Activated CD8-positive, alpha-beta T cell treated with anti-CD3 and anti-CD28 coated beads for 36 hours (primary cell): ENCODE measurements at places on chromosomes 1 and 21. TPM values are rescaled to one million over a fixed set of nuclear protein-coding genes. Genes with fewer than 3 reads are reported as not detected.
A peak's percentile ranks its signal among the peaks of the same experiment; 100 is the strongest.

The CYP4X1 gene
- not detected for total RNA-seq

The FCGR2B gene
- not detected for total RNA-seq

The HFM1 gene
- 0.47 TPM for total RNA-seq

The PTCH2 gene
- total RNA-seq, result 0.97 TPM

The GBP1 gene
- total RNA-seq, result 71.5 TPM

The HIVEP3 gene
- total RNA-seq, result 18.6 TPM

DNA sequence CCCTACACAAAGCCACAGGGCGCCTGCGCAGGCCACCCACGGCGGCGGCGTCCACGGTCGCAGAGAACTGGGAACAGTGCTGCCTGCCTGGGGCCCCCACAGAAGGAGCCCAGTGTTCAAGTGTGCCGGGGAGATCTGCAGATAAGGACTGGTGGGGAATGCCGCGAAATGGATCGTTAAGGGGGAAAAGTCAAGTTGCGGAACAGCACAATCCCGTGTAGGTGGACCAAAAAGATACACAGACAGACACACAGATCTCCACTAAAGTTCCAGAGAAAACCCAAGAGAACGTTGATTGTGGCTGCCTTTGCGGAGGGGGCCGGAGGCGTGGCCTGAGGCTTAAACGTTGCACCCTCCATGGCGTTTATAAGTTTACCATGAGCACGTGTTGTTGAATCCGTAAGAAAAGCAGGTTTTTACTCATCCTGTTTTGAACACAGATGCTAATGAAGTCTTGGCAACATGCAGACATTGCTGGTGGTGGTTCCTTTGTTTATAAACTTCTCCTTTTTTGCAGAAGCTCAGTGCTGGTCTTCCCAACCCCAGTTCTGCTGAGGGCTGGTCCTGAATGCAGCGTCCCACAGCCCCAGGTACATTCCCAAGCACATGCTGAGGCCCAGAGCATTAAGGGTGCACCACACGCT lies 4.1 kb downstream of the SPATC1L start:
- no peak for DNase-seq

- peak; percentile 12 for DNase-seq
These were observed 102.4 kb upstream of the SERBP1 start for GRCh38 chr1:67532452-67533216.

- no peak for DNase-seq
These were observed 62.8 kb upstream of the PRRC2C start for GRCh38 chr1:171422511-171422910.

DNA sequence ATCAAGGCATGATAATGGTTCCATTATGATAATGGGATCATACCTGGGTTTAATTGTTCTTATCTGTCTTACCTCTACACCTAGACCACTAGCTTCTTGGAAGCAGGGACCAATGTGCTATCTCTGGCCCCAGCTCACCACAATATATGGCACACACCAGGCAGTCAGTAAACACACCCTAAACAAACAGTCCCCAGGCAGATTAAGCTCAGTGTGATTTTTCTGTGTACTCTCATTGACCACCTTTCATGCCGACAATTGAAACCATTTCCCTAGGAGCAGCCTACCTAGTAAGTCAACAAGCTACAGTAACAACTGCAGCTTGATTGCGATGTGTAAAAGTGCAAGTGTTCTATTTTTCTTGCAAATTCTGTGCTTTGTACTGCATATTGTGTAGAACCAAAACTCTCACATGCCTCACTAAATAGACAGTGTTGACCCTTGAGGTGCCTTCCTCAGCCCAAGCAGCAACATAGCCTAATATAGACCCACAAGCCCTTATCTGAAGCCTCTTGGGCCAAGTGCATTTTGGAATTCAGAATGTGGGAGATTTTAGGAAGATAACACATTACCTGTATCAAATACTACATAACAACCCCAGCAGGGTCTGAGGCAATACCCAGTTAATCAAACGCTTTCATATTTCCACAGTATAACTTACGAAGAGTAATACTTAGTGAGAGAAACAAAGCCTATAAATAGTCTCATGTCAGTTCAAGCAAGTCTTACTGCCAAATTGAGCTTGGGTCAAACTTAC lies 32.0 kb downstream of the INPP5B start:
- DNase-seq, result no peak

DNA sequence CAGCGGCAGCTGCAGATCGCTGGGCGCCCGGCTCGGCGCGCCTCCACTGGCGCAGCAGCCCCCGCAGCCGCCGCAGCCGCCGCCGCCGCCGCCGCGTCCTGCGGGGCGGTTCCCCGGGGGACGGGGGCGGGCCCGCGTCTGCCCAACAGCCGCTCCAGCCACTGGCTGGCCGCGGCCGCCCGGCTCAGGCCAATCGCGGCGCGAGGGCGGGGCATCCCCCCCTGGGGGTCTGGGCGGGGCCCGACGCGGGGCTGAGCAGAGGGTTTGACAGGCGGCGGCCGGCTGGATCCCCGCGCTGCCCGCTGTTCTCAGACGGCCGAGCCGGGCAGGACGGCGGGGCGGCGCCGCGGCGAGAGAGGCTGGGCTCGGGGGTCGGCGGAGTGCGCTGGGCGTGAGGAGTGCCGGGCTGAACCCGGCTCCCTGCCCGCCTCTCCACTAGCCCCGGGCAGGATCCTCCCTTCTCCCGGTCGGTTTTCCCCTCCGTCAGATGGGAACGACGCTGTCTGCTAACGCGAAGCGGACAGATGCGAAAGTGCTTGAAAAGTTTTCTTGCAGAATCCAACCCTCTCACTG lies at the start of gene GLIS1:
Gene GLIS1 (minus strand): TSS at position 56 of the 573 bp plus-strand sequence. CDS start 1,100 bp downstream, outside the sequence.
- peak; percentile 61 for DNase-seq

- DNase-seq, result no peak
These were observed 2.4 kb downstream of the BTG2 start for GRCh38 chr1:203307641-203308126.

DNA sequence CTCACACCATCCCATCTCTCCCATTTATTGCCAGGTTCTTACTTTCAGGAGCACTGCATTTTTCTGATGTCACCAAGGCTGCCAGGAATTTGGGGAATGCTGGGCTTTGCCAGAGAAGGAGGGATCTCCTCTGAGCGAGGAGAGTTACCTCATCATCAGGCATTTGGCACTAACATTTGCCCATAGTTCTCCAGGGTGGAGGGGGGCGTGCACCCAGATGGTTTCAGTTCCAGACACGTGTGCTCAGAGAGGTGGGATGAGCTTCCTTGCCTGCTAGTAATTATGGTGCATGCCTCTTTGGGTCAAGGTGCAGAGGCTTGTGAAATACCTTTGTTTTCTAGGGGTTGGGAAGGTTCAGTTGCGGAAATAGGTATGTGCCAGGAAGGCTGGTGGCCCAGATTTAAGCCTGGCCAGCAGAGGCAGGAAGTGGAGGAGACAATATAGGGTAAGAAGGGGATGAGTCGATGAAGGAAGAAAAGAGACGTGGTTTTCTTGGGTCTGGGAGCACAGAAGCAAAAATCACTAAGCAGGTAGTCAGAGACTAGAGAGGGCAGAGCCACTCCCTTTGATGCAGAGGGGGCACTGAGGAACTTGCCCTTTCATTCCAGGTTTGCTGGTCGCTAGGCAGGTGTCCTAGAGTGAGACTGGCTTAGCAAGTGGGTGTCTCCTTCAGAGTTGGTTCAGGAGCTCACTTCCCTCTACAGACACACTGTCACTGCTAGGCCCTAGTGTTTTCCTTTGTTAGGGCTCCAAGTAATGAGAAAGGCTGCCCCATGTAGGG lies 7.2 kb downstream of the TUFT1 start:
- DNase-seq, result no peak

DNA sequence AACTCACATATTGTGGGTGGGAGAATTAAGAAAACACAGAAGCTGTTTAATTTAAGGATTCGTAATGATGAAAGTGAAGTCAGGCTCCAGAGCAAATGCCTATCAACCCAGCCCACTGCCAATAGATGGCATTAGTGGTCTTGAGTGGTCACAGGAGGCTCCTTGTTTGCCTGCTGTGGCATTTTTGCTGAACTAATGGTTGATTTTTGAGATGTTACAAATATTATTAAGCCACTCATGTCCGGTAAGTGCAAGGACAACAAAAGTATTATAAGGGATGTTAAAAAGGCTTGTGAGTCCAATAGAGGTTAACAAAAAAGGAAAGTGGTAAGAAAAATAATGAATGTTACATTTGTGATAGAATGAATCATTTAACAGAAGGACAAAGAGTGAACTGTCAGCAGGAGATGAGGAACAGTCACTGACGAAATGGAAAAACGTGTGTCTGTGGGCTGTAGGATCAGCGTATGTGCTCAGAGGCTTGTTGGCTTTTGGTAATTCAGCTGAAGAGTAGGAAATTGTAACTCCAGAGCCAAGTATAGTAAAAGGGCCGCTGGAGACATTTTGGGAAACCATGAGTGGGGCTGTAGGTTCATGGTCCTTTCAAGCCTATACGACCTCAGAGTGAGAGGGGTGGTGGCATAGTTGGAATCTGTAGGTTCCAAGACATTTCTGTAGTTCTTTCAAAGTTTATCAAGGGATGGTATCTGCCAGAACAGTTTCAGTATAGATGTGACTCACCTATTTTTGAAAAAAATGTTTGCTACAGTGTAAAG lies 11.2 kb downstream of the SFT2D2 start:
- peak; percentile 43 for DNase-seq

GRCh38 chr21:46517361-46517760 lies 58.7 kb downstream of the DIP2A start:
- DNase-seq, result no peak

GRCh38 chr1:155920717-155921116 lies 9.6 kb upstream of the RIT1 start:
- DNase-seq, result no peak

GRCh38 chr1:47189844-47190508 lies at the start of gene PDZK1IP1:
Gene PDZK1IP1 (minus strand): TSS chr1:47190036. CDS start chr1:47189932, 104 bp downstream.
- no peak for DNase-seq

GRCh38 chr1:244968471-244968871 lies 104.1 kb upstream of the HNRNPU start:
- no peak for DNase-seq

- peak; percentile 5 for DNase-seq
These were observed 169.9 kb downstream of the LRRC7 start for GRCh38 chr1:69737527-69738185.
